ENCODE measurements at places on chromosomes 16 and 17.

DNA sequence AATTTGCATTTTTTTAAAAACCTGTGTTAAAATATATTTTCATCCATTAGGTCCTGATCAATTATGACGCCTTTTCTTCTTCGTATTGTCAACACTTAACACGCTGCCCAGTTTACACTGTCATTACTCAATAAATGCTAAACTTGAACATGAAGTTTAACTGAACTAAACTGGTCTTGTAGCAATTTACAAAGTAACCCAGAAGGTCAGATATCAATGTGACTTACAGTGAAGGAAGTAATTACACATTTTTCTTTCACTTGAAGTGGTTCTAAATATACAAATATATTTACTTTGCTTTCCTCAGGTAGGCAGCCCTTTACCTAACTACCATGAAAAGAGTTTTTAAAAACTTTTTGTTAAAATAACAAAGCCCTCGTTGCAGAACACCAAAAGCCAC, 256.5 kb upstream of the AXIN2 start:
- DNase-seq = no peak

DNA sequence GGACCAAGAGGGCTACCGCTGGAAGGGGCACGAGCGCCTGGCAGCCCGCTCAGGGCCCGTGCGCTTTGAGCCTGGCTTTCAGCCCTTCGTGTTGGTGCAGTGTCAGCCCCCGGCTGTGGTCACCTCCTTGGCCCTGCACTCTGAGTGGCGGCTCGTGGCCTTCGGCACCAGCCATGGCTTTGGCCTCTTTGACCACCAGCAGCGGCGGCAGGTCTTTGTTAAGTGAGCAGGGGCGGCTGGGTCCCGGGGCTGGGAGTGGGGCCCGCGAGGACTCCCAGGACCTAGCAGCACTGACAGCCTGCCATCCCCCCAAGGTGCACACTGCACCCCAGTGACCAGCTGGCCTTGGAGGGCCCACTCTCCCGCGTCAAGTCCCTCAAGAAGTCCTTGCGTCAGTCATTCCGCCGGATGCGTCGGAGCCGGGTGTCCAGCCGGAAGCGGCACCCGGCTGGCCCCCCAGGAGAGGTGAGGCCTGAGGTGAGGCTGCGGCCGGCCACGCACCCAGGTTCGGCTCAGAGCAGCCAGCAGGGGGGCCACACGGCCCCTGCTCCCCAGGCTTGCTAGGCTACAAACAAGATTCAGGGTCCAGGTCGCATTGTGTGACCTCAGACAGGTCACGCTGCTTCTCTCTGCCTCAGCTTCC, 17.4 kb upstream of the MYO15B start:
- no peak for DNase-seq

- no peak for DNase-seq
Observed at GRCh38 chr17:47413872-47414271, 90.1 kb downstream of the EFCAB13 start.

GRCh38 chr17:3539881-3540540, 17.6 kb downstream of the TRPV3 start:
- DNase-seq = no peak

- no peak for DNase-seq
Observed at GRCh38 chr16:17343028-17343427, 127.7 kb downstream of the XYLT1 start.

GRCh38 chr16:49604602-49605001, 231.0 kb downstream of the C16orf78 start:
- no peak for DNase-seq

DNA sequence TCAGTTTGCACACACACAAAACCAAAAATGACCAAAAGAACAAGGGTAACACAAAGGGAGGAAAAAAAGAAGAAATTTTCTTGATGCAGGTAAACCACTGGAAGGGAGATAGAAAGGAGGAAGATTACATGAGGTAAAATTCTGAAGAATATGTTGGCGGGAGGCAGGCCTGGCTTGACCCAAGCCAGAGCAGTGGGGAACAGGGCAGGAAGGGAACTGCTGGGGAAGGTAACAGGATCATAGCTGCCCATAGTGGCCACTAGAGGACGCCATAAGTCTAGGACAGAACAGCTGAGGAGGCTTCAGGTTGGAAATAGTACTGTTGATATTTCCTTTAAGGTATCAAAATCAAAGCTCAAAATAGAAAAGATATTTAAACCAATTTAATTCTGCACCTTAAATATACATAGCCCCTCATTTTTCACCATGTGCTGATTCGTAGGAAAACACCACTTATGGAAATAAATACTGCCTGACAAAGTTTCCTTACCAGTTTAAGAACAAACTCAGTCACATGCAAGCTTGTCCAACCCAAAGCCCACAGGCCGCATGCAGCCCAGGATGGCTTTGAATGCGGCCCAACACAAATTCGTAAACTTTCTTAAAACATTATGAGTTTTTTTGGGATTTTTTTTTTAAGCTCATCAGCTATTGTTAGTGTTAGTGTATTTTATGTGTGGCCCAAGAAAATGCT, 15.5 kb downstream of the VPS35 start:
- no peak for DNase-seq

DNA sequence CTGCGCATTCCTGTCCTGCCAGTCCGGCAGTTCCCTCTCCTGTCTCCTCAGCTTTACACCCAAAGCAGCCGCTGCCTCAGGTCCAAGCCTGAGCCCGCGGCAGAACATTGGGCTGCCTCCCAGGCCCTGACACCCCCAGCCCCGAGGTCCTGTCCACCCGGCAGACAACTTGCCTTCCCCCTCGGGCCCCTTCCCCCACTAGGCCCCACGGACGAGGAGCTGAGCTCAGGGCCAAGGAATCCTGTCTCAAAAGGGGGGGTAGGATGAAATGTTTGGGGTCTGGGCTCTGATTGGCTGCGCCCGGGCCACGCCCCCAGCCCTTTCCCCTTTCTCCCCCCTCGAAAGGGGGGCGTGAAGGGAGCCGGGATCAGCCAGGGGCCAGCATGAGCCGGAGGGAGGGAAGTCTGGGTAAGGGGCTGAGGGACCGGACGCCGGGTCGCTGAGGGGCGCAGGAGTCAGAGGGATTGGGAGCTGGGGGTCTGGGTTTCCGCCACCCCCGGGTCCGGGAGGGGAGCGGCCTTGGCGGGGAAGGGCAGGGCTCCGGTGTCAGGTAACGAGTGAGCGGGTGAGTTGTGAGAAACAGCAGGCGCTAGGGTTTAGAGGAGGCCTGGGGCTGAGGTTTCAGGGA, at the start of gene CTF1:
Gene CTF1 (plus strand): TSS at position 354 of the 628 bp plus-strand sequence. CDS start 30 bp downstream, at position 384.
- no peak for DNase-seq

- no peak for DNase-seq
Observed at GRCh38 chr16:67394155-67395104, 1.1 kb upstream of the TPPP3 start.

DNA sequence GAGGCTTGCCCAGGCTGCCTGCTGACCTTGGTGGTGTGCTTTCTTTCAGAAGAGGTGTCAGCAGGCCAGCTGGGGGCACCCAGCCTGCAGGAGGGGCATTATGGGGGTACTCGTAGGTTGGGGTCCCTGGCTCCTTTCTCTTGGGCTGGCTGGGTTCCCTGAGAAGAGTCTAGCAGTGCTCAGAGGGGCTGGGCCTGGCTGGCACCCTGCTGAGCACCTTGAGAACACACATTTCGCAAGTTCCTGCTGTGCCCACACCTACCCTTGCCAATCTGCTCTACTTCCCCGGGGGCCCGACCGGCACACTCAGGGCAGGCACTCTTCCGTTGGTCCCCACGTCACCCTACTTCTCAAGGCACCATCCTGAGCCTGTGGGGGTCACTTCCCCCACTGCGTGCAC, 5.1 kb downstream of the CEMP1 start:
- no peak for DNase-seq

- DNase-seq = no peak
Observed at GRCh38 chr17:6279659-6280058, 155.3 kb downstream of the AIPL1 start.

DNA sequence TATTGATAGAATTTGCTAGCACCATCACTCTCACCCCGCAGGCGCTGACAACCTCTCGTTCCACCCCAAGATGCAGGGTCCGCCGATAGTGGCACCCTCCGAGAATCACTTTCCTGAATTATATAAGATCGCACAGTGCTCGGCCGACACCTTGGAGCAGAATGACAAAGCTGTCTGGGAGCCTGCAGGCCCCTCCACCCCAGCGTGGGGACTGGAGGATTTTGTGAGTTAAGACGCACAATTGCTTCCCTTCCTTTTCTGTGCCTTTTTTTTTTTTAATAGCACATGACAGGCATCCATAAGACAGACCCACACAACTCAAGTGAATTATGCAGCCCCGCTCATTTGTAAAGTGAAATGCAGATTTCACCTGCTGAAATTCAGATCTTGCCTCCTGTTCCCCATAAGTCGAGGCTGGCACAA, 155.3 kb downstream of the C16orf78 start:
- DNase-seq = no peak

DNA sequence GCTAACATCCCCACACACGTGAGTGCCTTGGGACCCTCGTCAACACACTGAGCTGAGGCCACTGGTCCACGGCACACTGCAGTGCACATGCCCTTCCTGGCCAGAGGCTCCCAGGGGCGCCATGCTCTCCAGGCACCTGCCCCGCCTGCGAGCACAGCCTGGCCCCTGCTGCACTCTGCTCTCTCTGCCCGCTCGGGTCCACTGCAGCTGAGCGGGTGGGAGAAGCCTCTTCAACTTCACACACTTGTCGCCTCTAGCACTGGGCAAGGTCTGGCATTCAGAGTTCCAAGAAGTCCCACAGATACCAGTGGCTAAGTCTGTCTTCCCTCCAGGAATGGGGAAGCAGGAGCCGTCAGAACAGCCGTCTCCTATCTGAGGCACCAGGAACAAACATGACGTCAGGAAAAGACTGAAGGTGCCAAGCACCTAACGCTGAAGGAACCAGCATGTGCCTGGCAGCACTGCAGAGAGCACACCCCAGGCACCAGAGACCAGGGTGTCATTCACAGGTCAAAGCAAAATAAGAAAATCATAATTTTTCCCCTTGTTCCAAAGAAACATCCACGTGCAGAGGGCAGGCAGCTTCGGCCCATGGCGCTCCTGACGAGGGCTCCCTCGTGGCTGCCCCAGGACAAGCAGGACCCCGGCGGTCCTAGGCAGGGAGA, 82.9 kb downstream of the ZNF778 start:
- DNase-seq = no peak

DNA sequence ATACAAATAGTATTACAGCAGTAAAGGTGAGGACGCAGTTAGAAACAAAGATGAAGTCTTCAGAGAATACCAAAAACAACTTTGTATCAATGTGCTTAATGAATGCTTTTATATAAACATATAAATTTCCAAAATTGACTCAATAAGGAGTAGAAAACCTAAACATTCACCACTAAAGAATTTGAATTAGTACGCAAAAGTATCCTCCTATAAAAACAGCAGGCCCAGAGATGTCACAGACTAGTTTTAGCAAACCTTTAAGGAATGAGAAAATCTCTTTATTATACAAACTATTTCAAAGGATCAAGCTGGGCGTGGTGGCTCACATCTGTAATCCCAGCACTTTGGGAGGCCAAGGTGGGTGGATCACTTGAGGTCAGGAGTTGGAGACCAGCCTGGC, 86.2 kb downstream of the OR1D5 start:
- DNase-seq = no peak

DNA sequence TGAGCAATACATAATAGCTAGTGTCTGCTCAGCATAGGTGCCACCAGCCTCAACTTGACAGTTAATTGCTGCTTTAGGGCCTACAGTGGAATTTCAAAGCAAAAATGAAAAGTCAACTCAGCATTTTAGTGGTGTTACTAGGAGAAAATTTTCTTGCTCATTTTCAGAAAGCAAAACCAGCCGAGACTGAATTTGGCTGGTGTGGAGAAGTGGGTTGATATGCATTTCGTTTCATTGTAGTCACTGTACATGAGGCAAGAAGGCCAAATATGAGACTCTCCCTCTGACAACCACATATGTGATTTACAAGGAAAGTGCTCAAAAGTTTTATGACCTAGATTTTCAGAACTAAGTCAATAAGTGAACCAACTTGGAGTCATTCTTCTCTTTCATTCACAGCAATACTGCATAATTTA, 54.0 kb downstream of the DUSP14 start:
- DNase-seq = no peak

DNA sequence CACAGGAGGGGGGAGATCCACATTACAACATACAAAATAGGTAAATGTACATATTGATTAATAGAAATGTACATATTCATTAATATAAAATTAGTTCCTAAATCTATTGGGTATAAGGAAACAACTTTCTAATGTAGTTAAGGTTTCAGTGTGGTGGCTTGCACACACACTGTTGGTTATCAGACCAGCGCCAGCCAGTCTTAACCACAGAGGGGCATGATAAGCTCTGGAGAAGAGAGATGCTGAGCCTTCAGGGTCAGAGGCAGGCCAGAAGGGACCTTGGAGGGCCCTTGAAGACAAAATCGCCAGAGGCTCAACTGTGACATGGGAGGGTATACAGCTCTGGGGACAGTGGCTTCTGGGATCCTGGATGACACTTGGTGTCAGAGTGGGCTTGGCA, 10.9 kb upstream of the ZFP90 start:
- no peak for DNase-seq

DNA sequence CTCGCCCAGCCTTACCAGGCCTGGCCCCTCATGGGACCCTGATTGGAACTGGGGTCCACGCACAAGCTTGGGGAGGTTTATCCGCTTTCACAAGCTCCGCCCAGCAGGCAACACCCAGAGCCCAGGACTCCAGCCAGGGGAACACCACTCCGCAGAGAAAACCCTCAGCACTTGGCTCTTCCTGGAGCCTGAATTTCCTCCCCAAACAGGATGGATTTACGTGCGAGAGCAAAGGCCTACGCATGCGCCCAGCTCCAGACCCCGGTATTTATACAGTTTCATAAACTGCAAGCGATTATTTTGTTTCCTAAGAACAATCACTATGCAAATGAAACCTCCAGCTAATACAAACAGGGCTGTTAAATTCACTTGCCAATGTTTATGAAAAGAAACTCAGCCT, 22.8 kb downstream of the ZNF423 start:
- no peak for DNase-seq

Measured in NCI-H1048 (cell line).